ENCODE measurements at places on chromosomes 11 and 22. TPM values are rescaled to one million over a fixed set of nuclear protein-coding genes. Genes with fewer than 3 reads are reported as not detected.

DNA sequence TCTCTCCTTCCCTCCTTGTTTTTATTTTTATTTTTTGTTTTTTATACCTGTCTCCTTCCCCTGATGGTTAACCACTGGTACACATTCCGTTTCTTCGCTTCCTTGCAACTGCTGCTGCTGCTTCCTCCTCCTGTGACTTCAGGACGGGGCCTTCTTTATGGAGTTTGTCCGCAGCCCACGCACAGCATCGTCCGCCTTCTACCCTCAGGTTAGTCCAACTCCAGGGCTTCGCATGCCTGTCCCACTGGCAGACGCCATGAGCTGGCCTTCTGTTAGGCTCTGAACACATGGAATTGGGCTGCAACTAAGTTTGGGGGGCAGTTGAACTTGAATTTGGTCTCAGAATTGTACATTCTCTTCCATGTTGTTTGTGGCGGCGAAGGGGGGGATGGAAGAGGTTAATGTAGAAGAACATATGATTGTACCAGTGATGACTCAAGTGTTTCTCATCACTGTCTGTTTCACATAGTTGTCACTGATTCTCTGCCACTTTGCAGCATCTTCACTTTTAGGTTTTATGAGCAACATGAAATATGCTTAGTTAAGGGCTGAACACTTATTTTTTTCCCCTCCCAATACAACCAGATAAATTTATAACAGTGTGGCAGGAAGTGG lies 83.0 kb upstream of the YWHAH start:
- DNase-seq: no peak

DNA sequence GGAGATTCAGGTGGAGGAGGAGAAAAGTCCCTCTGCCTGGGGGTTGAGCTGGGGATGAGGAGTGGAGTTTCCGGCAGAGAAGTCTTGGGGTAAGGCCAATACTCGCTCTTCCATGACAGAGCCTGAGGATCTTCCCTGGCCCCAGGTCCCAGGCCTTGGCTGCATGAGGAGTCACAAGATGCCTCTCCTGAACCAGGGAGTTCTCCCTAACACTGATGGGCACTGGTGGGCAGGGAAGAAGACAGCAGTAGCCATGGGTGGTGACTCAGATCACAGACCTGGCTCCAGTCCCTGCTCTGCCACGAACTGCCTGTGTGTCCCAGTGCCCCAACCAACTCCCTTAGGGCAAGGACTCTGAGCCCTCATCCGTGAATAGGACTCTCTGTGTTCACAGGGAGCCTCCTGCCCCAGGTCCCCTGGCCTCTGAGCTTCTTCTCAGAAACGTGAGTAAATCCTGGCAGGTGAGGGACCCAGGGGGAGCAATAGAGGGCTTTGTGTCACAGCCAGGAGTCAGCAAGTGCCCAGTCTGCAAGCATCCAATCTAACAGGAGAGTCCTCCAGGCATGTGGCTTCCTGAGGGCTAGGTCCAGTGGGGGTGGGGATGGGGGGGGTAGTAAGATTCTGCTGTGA lies 45.5 kb upstream of the FTH1 start:
- no peak for DNase-seq

- peak; percentile 30 for DNase-seq
Observed at GRCh38 chr11:22432291-22433093, 94.3 kb downstream of the SLC17A6 start.

DNA sequence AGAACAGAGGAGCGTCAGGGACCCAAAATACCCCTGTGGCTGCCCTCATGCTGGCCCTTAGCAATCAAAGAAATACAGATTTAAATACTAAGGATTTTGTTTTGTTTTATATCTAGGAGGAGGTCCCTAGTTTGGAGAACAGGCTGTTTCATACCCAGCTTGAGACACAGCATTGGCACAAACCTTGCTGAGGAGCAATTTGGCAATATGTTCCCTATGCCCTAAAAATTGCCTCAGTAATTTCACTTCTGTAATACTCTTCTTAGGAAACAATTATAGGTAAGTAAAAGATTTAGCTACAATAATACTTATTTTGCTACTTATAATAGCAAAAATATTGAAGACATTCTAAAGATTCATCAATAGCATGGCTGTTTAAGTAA lies 37.0 kb downstream of the TSKU start:
- no peak for DNase-seq

DNA sequence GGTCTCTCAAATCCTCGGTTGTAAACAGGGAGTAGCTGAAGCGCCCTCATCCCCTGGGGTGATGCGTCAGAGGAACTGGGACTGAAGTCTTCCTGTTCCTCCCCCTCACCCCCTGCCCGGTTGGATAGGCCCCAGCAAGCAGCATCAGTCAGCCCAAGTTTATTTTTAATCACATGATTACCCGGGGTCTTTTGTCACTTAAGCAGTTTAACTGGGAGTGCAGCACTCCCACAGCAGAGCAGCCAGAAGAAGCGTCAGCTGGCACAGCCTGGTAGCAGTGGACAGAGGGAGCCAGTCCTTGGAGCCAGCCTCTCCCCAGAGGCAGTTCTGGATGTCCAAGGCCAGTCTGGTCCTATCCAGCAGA lies 342.1 kb downstream of the CTTN start:
- no peak for DNase-seq

GRCh38 chr22:22037740-22038139 lies 55.2 kb upstream of the TOP3B start:
- no peak for DNase-seq

DNA sequence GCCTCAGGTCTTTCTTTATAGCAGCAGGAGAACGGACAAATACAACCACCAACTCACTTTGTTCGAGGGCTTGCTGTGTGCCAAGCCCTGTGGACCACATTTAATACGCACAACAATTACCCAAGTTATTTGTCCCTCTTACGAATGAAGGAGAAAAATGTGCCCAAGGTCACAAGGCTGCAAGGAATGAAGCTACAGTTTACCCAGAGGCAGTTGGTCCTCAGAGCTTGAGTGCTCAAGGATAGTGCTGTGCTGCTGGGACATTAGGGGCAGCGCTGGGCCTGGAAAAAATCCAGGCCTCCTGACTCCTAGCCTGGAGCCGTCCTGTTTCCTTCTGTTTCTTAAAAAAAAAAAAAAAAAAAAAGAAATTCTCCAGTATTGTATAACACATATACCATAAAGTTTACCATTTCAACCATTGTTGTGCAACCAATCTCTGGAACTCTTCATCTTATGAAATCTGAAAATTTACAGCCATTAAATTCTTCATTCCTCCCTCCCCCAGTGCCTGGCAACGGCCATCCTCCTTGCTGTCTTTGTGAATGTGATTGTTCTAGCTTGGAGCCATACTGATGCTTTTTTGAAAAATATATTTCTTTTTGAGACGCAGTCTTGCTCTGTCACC lies 1.0 kb upstream of the C11orf86 start:
- DNase-seq: no peak

DNA sequence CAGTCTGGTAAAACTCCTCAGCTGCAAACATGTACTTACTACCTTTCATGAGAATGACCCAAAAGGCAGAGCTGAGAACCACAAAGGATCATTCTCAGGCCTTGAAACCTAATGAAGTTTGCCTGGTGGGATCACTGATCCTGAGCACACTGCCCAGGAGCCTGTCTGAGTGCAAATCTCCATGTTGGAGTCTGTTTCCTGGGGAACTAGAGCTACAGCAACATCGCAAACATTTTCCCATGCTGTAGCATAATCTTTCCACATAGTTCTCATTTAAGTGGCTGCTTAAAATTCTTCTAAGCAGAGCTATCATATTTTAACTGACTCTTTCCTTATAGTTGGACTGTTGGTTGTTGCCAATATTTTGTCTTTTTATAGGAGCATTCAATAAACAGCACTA lies 58.5 kb downstream of the GUCY1A2 start:
- no peak for DNase-seq

GRCh38 chr11:129373489-129373953 lies 2.1 kb upstream of the BARX2 start:
- no peak for DNase-seq

DNA sequence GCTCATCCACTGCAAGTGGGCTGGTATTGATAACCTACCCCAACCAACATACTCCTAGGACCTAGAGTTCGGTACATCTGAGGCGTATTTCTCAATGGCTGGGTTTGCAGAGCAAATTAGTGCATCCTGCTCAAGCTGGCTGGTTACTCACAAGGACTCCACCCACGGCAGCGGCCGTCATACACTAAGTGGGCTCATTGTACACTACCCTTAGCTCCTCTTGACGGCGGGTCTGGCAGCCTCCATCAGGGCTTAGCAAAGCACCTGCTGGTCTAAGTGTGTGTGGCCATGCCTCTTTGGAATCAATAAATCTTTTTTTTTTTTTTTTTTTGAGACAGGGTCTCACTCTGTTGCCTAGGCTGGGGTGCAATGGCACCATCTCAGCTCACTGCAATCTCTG lies 20.2 kb upstream of the KCNJ11 start:
- DNase-seq: no peak

DNA sequence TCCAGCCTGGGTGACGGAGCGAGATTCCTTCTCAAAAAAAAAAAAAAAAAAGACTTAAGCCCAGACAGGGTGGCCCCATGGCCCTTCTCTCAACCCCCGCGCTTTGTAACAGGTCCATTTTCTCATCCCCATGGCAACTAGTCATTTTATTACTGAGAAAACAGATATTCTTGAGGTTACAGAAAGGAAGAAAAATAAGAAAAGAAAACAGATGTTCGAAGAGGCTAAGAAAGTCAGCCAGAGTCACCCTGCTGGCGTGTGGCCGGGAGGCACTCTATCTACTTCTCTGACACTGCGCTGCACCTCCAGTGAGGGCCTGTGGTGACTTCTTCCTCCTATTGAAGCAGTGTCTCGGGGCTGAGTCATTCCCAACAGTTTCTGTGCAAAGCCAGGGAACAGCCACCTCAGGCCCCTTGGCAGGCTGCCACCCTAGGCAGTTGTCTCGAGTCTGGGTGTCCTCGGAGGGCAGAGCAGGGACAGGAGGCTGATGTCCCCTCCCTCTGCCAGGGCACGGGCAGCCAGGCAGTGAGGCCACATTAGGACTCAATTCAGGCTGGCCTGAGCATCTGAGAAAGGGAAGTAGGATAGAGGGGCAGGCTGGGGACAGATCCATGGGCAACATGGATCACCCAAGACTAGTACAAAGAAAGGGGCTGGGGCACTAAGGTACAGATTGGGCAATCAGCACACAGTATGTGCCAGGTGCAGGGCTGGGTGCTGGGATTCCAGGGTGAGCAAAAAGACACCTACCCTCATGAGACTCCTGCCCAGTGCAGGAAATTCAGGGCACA lies 16.4 kb upstream of the SYVN1 start:
- peak; percentile 89 for DNase-seq

GRCh38 chr11:73324665-73325035 lies 16.6 kb downstream of the ARHGEF17 start:
- no peak for DNase-seq

- DNase-seq: no peak
Observed at GRCh38 chr11:117932426-117932825, 3.2 kb upstream of the TMPRSS13 start.

- DNase-seq: no peak
Observed at GRCh38 chr22:45647532-45648225, 24.0 kb upstream of the ATXN10 start.

- DNase-seq: peak; percentile 90
Observed at GRCh38 chr22:38868886-38869381, 3.1 kb downstream of the CBX6 start.

DNA sequence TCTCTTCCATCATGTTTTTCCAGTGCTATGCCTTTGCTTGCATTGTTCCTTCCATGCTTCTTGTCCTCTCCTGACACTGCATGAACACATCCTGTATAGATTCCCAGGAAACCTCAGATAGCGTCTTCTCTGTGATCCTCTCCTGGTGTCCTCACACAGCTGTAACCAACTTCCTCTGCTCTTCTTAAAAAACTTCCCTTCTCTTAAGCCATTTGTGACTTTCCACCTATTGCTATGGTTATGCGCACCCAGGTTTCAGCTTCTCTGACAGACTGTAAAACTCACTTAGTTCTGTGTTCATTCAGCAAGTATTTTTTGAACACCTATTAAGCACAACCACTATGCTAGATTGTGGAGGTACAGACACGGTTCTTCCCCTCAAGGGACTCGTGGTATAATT lies 5.1 kb upstream of the APLP2 start:
- no peak for DNase-seq

GRCh38 chr22:25205847-25206246 lies 6.2 kb downstream of the CRYBB3 start:
- DNase-seq: no peak

GRCh38 chr11:67271541-67272284 lies 5.4 kb downstream of the GRK2 start:
- peak; percentile 35 for DNase-seq

GRCh38 chr11:24216488-24216887 lies 280.4 kb upstream of the LUZP2 start:
- no peak for DNase-seq

- no peak for DNase-seq
Observed at GRCh38 chr11:46737699-46738098, 18.7 kb downstream of the F2 start.

DNA sequence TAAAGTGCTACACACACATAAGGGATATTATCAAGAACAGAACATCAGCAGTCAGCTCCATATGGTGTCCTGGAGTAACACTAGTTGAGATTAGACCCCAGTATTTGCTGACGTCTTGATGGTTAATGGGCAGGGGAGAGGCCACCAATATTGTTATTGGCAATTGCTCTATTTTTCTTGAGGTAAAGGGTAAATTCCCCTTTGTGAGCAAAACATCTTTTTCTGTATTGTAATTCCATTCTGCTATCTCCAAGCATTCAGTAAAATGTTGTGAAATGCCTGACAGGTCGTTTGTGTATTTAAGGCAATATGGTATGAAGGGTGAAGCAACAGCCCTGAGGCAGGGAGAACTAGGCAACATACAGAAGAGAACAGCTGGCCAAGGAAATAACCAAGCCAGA lies 21.9 kb downstream of the PC start:
- DNase-seq: no peak

DNA sequence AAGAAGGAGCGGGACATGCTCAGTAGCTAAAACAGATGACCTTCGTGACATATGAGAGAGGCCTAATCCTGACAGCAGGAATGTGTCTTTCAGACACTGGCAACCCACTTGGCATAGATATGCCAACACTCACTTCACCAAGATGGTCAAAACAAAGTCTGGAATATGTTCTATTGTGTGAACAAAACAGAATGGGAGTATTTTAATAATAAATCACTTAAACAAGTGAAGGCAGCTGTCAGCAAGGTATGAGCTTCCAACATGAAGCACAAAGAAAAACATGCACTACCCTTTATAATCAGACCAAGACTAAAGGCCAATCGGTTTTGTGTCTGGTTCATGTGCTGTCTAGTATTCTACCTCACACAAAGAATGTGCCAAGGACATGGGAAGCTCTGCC lies 23.1 kb downstream of the CCDC34 start:
- DNase-seq: no peak

- DNase-seq: no peak
Observed at GRCh38 chr11:9057007-9057406, 34.4 kb downstream of the SCUBE2 start.

GRCh38 chr11:43770173-43770572 lies 89.6 kb downstream of the HSD17B12 start:
- DNase-seq: no peak

GRCh38 chr22:25818541-25818940 lies 76.6 kb downstream of the MYO18B start:
- no peak for DNase-seq

The CYP2D6 gene
- 0.59 TPM for total RNA-seq

The CXCR5 gene
- total RNA-seq: not detected

The PRR33 gene
- 0.50 TPM for total RNA-seq

The CD3E gene
- 1.6 TPM for total RNA-seq

The MPPED1 gene
- total RNA-seq: not detected

The AMOTL1 gene
- 106 TPM for total RNA-seq

The PDE2A gene
- total RNA-seq: 41.6 TPM

The SGSM1 gene
- total RNA-seq: 24.8 TPM

The MPEG1 gene
- total RNA-seq: 16.4 TPM

The COMT gene
- 103 TPM for total RNA-seq

The ARSA gene
- total RNA-seq: 27.0 TPM

The PLEKHA7 gene
- 31.1 TPM for total RNA-seq

The ADORA2A gene
- total RNA-seq: 6.0 TPM

The MMP27 gene
- total RNA-seq: not detected

The MDK gene
- 15.2 TPM for total RNA-seq

The MIOX gene
- total RNA-seq: not detected

Measured in left cardiac atrium (tissue), 4 donors.